ENCODE measurements at places on chromosomes 7 and 10.
A peak's percentile ranks its signal among the peaks of the same experiment; 100 is the strongest.

DNA sequence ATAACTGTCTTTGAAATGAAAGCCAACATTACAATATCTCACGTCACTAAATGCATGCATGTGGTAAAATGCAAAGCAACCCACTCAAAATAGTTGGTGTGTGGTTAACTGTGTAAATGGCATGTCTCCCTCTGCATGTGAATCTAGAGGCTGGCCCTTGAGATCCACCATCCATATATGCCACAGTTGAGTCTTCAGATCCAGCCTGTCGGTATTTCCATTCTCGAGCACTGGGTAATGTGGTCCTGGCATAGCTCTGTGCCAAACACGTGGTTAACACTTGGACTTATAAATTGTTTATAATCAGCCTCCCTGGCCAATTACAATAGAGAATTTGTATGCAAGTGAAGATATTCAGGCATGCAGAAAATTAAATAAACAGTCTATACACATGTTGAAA is 90.3 kb downstream of the LYZL1 start:
- DNase-seq: no peak

DNA sequence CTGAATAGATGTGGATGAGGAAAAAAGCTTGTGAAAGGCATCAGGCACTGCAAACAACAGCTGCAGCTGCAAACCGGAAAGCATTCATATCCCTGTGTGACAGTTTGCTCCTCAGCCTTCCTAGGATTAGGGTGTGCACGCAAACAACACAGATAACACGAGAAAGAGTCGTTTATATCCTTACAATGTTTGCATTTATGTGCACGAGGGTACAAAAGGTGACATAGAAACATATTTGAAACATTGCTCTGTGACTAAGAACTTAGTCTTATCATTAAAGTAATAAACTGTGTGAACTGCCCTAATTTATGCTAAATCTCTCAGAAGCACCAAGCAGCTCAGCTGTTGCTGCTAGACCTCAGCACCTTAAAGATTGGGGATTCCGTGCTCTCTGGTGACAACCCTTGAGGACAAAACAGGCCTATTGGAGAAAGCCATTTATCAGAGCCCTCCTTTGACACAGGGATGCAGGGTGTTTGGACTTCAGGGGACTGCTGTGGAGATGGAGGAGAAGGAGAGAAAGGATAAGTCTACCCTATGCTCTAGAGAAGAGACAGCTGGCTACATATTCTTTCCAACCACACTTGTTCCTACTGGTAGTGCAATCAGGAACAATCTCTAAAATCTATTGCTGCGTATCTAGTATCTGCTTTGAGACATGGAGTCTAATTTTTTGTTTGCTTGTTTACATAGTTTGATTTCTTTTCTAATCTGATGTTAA is 176.2 kb downstream of the GNAT3 start:
- DNase-seq: no peak

DNA sequence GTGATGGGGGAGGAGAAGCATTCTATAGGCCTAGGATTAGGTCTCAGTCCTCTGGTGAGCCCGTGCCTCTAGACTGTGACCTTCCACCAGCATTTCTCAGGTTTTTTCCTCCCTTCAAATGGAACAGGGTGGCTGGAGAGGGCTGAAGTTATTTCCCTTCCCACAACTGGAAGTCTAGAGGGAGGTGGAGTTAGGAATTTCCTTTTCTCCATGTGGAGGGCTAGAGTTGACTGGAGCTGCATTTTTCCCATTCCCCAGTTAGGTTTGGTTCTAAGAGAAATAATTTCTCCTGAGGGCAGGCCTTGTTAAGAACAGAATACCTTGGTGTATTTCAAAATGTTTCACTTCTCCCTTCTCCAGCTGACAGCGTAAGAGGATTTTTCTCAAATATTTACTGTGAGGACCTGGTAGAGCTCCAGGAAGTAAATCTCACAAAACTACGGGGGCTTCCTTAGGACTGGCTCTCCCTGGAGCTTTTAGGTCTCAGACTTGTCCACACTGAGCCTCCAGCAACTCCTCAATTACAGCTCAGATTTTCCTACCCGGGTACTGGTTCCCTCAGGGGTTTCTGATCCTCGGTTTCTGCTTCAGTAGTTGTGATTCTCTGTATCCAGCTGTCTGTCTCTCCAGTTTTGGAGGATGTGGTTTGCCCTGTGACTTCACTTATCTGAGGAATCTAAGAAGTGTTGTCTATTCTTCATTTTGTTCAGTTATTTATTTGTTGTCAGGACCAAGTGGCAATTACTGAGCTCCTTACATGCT is 6.0 kb upstream of the REEP3 start:
- DNase-seq: peak; percentile 14

DNA sequence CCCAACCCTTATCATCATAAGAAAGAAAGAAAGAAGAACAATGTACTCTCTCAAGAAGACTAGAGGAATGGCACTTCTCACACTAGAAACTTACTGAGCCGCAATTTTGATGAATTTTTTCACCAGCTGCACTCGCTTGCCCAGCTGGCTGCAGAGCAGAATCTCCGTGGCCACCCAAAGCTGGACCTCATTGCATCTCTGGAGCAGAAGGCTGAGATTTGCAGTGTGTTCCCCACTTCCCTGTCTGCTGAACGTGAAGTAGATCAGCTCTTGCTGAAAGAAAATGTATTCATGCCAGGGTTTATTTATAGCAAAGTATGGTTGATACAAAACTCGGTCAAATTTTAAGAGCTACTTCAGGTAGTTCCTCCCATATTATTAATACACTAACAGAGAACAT is 199.3 kb upstream of the CDCA7L start:
- DNase-seq: no peak

- no peak for DNase-seq
Measured at GRCh38 chr7:146131701-146132100, 15.1 kb downstream of the CNTNAP2 start.

GRCh38 chr10:73773152-73773879 is 8.5 kb upstream of the CHCHD1 start:
- no peak for DNase-seq

DNA sequence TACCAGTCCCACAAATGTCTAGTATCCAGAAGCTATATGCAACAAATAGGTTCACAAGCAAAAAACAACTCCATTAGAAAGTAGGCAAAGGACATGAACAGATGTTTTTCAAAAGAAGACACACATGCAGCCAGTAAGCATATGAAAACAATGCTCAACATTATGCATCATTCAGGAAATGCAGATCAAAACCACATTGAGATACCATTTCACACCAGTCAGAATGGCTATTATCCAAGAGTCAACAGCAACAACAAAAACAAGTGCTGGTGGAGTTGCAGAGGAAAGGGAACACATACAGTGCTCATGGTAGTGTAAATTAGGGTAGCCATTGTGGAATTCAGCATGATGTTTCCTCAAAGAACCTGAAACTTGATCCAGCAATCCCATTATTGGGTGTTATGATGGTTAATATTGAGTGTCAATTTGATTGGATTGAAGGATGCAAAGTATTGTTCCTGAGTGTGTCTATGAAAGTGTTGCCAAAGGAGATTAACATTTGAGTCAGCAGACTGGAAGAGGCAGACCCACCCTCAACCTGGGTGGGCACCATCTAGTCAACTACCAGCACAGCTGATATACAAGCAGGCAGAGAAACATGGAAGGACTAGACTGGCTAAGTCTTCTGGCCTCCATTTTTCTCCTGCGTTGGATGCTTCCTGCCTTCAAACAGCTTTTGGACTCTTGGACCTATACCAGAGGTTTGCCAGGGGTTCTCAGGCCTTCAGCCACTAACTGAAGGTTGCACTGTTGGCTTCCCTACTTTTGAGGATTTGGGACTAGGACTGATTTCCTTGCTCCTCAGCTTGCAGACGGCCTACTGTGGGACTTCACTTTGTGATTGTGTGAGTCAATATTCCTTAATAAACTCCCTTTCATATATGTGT is 218.4 kb upstream of the SEMA3D start:
- no peak for DNase-seq

DNA sequence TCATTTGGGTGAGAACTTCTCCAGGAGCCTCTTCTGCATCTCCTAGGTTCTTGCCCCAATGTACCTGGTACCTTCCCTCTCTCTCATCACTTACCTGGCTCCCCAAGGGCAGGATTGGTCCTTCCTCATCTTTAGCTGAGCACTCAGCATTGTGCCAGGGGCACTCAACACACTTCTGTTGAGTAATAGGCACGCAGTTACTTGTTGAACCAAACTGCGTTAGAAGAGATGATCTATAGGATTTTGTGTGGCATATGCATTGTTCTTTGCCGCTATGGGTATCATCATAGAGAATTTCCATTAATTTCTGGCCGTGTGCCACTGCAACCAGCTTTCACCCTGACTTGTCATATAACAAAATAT is 16.4 kb downstream of the TBXAS1 start:
- no peak for DNase-seq

DNA sequence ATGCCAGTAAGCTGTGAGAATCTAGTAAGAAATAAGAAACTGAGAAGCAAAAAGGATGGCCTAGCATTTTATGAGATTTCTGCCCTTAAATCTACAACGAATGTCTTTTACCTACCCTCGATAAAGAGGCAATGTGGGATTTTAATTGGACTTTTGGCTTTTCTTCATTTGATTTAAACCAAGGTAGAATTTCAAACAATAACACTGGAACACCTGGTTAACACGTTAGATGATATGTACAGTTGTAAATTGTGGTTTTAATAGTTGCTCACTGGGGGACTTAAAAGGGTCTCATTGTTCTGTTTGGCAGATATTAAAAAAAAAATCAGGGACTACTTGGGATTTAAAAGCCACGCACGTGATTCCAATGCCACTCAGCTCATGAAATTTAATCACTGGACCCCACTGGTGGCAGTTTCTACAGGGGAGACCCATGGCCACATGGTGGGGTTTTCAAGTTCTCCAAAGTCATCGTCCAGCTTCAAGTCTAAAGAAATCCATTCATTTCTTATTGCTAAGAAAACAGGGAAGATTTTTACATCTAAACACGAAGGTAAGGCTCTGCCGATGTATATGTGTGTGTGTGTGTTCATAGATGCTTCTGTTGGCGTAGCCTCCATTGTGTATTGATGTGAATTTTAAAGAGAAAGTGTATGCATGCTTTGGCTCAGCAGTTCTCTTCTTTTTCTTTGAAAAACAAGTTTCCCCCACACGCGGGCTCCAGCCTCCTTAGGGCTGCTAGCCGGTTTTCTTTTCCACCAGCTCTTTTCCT is 588.6 kb upstream of the MKI67 start:
- no peak for DNase-seq

DNA sequence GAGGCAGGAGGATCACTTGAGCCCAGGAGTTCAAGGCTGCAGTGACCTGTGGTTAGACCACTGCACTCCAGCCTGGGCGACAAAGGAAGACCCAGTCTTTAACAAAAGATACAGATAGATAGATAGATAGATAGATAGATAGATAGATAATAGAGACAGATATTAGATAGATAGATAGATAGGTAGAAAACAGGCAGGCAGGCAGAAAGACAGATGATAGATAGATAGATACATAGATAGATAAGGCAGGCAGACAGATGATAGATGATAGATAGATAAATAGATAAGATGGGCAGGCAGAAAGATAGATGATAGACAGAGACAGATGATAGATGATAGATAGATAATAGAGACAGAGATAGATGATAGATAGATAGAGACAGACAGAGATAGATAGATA is 54.5 kb downstream of the TMEM130 start:
- DNase-seq: no peak

- DNase-seq: no peak
Measured at GRCh38 chr7:134357486-134357885, 40.8 kb upstream of the SLC35B4 start.

Data from HL-60 (cell line).